Coronary artery (tissue), 2 donors: ENCODE measurements at places on chromosomes 11 and 22.

DNA sequence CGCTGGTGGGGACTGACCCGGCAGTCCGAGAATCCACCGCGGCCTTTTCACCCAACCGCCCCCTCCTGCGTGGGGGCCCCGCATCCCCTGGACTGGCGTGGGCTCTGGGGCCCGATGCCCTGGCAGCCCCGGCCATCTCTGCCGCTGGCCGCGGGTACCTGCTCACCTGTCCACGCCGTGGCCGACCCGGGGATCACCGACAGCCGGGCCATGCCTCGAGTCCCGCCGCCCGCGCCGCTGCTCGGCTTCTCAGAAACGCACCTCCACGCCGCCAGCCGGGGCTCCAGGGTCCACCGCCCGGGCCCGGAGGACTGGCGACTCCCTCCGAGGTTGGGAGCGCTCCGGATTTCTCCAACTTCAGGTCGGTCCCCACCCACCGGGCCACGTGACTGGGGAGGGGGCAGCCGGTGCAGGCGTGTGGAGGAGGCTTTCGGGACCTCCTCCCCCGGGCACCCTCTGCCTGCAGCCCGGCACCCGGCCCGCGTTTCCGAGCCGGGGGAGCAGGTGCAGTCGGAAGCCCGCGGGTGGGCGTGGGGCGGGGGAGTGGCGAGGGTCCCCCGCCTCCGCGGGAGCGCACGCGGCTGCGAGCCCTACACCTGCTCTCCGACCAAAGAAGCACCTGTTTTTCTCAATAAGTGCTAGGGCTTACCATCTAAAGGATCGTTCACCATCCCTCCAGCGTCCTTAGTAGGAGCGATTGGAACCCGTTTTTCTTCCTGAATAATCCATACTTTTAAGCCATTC, 554 bp upstream of the NRIP3 start:
- DNase-seq: no peak

GRCh38 chr22:21736948-21737347, 1.4 kb upstream of the YPEL1 start:
- DNase-seq: no peak

DNA sequence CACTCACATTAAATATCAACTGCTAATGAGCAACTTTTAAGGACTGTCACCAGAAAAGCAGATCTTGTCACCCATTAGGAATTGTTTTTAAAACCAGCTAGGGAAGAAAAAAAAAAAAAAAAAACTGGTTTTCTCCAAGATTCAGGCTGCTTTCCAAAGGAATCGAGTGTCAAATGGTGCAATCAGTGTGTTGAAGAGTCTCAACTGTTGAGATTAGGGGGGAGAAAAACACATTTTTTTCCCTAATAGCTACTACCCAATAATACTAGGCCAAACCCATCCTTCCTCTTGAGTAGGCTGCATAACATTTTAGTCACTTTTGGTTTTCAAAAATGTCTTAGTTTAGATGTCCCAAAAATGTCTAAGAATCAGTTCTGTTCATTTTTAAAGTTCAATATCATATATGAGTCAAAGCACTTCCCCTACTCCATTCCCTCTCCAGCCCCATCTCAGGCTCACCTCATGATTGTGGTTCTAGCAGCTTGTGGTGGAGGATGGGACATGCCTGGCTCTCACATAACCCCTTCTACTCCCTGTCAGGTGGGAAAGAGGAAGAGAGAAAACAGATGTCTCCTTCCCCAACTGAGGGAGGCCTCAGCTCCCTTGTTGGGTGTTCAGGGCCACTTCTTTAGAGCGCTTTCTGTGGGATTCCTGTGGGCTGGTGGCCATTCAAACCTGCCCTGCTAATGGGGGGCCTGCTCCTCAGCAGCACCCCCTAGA, 193.6 kb downstream of the CWF19L2 start:
- no peak for DNase-seq

DNA sequence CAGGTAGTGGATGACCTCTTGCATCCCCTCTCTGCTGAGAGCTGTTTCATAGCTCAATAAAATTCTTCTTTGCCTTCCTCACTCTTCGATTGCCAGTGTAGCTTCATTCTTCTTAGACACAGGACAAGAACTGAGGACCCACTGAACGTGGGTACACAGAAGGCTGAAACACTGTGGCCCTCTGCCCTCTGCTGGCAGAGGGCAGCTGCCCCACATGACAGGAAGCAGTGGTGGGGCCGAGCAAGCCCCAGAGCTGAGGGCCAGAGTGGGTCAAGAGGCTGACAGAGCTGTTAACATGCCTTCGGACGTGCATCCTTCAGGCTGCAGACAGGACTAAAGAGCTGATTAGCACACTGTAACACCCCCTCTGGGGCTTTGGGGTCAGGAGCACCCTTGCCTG, 15.6 kb downstream of the SMC1B start:
- DNase-seq: no peak

- no peak for DNase-seq
These were observed 70.4 kb upstream of the MTMR2 start for GRCh38 chr11:95994329-95994728.

DNA sequence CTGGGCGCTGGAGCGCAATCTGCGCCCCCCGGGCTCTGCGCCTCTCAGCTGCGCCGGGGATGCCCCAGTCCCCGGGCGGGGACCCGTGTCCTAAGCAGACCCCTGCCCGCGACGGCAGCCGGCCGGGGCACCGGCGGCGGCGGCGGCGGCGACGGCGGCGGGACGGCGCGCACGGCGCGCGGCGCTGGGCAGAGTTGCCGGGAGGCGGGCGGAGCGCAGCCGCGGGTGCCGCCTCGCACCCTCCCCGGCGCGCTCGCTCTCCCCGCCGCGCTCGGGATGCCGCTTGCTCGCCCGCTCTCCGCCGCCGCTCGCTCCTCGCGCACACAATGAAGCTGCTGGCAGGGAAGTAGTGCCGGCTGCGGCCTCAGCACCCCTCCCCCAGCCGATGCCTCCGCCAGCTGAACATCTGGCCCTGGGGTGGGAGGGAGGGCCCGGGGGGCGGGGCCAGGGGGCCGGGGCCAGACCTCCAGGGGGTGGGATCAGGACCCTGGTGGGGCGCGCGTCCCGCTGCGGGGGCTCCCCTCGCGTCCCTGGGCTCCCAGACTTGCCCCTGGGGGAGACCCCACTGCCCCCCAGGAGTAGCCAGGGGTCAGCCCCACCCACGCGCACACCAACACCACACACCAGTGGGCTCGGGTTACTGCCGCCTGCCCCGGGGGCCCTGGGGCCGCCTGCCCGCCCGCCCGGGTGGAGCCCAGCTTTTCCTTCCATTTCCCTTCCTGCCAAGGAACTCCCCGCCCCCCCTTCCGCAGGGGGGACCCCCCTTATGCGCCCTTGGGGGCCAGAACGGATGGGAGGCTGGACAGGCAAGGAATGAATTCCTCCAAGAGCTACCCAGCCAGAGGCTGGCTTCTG, at the start of gene RCOR2:
Gene RCOR2 (minus strand): TSS at position 328 of the 855 bp plus-strand sequence. CDS start 708 bp downstream, outside the sequence.
- no peak for DNase-seq

DNA sequence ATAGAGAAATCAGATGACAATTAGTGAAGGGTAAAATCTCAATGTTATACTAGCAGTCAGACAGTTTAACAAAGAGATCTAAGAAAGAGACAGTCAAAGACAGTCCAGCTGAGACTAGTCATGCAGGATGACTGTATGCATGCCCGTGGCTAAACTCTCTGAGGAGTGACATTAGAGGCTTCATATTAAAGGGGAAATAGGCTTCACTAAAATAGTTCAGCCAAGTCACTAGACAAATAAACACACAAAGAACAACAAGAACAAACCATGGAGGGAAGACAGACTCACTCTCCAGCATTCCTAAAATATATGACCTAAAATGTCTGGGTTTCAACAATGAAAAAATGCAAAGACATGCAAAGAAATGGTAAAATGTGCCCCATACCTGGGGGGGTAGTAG, 18.6 kb upstream of the APLNR start:
- no peak for DNase-seq

DNA sequence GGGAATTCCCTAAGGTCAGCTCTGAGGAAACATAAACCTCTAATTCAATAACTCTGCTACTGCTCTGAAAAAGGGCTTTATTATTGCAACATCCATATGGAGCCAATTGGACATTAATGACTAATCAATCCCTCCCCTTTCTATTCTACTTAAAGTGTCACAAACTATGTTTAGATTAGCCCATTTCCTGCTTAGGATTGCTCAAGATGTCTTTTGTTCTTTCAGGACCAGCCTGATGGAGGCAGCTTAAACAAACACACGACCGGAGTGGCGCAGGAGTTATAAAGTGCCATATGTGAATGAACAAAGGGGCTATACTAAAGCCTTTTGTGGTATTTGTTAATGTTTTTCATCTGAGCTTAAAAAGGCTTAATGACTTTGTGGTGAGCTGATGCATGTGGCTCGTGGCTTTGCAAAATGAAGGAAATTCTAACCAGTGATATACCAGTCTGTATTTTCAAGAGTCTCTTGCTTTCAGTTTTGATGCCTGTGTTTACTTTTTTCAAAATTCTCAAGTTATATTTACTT, 354.4 kb downstream of the SOX6 start:
- DNase-seq: no peak

DNA sequence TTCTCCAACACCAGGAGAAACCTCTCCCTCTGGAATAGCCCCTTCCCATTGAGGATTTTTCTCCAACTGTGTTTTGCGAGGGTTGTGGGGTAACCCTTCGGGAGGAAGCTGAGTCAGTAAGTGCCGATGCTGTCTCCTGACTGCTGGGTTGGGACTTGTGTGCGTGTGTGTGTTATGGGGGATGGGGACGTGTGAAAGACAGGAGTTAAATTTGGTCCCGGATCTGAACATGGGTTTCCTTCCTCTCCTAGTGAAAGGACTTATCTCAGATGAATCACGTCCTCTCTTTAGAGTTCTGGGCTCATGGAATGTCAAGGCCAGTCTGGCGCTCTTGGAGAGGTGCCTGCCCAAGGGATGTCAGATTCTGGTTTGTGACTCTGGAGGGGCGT, 33.3 kb downstream of the KIAA1671 start:
- DNase-seq: peak; percentile 74

- no peak for DNase-seq
These were observed 93.2 kb upstream of the RTL6 start for GRCh38 chr22:44591146-44591790.

DNA sequence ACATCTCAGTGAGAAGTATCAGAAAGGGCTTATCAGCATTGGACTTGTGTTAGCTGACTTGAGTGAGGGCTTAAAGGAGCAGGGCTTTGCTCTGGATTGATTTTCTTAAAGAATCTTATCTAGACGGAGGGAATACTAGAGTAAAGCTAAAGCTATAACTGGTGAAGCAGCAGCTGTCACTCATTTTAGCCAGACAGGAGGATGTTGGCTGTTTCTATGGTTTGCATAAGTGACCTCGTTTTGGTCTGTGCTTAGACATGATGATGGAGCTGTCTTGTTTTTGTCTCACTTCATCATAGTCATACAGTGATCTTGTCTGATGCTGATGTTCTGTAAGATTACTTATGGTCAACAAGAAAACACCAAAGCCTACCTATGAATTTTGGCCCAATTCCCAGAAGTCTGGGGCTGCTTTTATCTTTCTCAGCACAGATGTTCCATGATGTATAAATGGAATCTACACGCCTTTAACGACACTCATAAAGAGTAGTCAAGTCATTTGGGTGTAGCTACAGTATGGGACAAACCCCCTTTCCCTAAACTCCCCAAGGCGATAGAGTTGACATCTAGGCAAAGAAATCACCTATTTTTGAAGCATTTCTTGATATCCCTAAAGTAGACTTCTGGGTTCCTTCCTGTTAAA, 77.5 kb upstream of the UCP3 start:
- no peak for DNase-seq

DNA sequence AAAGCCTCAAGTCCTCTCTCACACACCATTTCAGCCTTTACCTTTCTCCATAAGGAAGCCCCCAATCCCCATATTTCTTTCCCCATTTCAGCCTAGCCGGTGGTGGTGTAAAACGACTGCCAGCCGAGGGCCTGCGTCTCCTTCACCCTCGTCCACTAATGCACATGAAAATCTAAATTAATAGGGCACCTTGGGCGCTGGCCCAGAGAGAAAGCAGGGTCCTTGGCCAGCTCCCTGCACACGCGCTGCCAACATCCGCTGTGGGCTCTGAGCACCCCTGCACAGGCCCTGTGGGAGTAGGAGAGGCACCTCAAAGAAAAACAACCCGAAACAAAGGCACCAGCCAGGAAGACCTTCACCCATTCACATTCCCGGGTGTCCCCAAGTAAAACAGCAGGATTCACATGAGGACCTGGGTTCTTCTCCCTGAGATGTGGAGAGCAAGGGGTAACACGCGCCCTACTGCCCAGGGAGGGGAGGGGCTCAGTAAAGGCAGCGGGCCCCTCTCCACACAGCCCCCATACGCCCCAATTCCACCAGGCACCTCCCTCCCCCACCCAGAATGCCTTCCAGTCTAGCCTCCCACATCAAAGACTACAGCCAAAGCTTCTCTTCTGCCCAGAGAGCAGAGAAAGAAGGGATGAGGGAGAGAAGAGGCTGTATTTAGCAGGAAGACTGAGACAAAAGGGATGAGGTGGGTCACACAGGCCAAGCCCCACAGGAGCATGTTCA, 79.0 kb downstream of the MICAL3 start:
- DNase-seq: no peak

DNA sequence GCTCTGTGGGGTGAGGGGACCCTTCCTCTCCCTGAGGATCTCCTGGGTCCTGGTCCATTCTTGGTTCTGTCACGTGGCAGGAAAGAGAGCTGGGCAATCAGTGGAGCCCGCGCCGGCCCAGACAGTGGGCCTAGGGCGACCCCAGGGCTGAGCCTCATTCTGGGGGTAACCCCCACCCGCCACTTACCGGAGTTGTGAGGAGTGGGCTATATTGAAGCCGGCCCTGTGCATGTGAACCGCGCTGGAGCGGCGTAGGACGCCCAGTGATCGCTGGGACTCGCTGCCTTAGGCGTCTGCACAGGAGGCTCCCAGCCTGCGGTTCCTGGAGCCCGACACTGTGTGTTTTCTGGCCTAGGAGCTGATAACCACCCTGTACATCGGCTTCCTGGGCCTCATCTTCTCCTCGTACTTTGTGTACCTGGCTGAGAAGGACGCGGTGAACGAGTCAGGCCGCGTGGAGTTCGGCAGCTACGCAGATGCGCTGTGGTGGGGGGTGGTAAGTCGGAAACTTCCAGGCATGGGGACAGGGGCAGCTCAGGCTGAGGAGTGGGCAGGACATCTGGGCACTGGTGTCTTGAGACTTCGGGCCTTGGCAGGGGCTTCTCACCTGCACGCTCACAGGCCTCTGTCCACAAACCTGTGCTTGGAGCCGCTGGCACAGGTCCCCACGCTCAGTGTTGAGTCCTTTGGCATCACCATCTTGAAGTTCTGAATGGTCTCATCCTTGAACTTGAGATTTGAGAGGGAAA, 127.1 kb downstream of the KCNQ1OT1 start:
- DNase-seq: no peak

- DNase-seq: no peak
These were observed 5.1 kb upstream of the CARNS1 start for GRCh38 chr11:67410369-67410831.
